ENCODE measurements at places on chromosomes 5 and 9. TPM values are rescaled to one million over a fixed set of nuclear protein-coding genes. Genes with fewer than 3 reads are reported as not detected.

The CBY3 gene
- not detected for total RNA-seq

The PCA3 gene
- total RNA-seq: 0.19 TPM

The ADRB2 gene
- 37.0 TPM for total RNA-seq

The NR5A1 gene
- total RNA-seq: not detected
